Hematopoietic multipotent progenitor cell treated with erythropoietin and hydrocortisone succinate and interleukin-3 and kit ligand, for 4 days (in vitro differentiated cells): ENCODE measurements at places on chromosomes 16 and 17.

GRCh38 chr17:77303620-77304019, 162.9 kb downstream of the SEC14L1 start:
- no peak for DNase-seq

GRCh38 chr17:64212122-64212521, 50.9 kb downstream of the TEX2 start:
- no peak for DNase-seq

DNA sequence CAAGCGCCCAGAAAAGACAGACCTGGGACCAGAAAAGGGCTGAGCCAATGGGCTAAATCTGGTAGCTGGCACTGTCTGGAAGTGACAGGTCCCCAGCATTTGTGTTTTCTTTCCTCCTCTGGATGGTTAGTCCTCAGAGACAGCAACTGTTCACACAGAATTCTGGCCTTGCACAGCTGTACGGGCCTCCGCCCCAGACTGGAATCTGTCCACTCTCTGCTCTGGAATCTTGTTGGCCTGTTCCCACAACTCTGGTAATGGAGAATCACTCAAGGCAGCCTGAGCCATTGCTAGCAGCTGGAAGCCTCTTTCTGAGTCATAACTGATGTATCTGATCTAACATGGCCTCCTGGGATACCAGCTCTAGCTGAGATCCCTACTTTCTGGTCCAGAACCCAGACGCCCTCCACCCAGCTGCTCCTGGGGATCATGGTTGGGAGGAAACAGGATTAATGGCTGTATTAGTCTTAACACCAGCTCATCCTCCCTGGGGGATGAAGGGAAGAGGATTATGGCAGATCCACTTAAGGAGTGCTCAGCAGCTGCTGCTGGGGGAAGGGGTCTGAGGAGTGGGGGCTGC, 9.1 kb downstream of the ZNF668 start:
- no peak for DNase-seq

GRCh38 chr16:54201200-54201599, 85.4 kb downstream of the IRX3 start:
- DNase-seq: no peak
